Cardiac fibroblast (primary cell): ENCODE measurements at places on chromosomes 1 and 21.

GRCh38 chr1:155070158-155070621, 6.7 kb downstream of the EFNA4 start:
- no peak for DNase-seq

GRCh38 chr1:20654104-20654690, 7.0 kb downstream of the DDOST start:
- DNase-seq, result peak; percentile 22

GRCh38 chr21:17576080-17576835, 36.4 kb downstream of the BTG3 start:
- no peak for DNase-seq

DNA sequence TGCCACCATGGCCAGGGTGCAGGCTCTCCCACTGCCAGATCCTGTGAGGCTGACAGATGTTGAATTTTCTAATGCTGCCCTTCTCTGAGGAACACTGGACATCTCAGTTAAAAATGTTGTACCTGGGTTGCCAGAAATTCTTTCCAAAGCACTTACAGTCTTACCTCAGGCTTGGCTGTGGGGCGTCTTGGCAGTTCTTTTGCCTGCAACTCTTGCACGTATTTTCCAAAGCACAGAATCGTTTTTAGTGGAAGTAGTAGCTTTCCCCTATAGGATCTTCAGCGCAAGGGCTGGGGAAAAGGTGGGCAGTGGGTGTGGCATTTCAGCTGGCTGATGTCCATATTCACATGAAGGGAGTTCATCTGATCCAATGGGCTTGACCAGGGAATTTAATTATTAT, 53.9 kb downstream of the EDN2 start:
- no peak for DNase-seq

- DNase-seq, result peak; percentile 25
Measured at GRCh38 chr1:23742670-23743286, 493 bp upstream of the ELOA start.

- DNase-seq, result peak; percentile 32
Measured at GRCh38 chr1:60833173-60833572, 249.2 kb upstream of the NFIA start.

DNA sequence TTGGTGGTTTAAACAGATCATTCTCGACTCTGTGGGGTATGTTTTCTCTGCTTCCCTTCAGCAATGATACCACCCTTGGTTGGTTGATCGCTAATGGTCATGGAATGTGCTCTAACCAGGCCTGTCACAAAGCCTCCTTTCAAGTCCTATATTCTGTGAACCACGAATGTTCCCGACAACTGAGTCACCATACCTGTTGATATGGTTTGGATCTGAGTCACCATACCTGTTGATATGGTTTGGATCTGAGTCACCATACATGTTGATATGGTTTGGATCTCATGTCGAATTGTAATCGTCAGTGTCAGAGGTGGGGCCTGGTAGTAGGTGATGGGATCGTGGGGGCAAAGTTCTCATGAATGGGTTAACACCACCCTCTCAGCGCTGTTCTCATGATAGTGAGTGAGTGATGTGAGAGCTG, 10.2 kb upstream of the CAMK2N1 start:
- peak; percentile 15 for DNase-seq

GRCh38 chr1:22916471-22916820, 56.2 kb downstream of the LACTBL1 start:
- no peak for DNase-seq

DNA sequence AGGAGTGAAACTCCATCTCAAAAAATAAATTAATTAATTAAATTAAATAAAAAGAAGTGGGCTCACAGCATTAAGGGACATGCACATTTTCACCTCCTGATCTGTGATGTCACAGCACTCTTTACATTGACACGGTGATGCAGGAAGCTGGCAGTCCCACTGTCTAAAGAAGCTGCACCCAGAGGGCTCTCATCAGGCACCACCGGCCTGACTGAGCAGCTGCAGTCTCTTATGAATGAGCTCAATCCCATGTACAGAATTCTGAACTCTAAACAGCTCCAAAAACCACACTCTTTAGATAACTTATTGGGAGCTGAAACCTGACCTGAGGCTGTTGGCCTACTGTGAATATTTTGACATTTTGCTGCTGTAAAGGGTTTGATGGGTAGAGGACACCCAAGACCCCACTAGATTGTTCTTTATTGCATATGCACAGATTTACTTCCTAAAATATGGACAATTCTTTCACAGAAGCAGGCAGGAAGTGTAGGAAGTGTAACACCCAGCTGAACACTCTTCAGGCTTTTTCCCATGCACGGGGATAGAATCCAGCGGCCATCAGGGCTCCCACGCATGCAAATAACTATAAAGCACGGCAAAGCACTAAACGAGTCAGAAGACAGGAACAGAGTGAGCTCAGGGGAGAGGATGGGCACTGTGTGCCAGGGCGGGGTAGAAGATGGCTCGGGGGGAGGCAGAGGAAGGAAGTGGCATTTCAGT, 46.2 kb downstream of the L1TD1 start:
- DNase-seq, result no peak

DNA sequence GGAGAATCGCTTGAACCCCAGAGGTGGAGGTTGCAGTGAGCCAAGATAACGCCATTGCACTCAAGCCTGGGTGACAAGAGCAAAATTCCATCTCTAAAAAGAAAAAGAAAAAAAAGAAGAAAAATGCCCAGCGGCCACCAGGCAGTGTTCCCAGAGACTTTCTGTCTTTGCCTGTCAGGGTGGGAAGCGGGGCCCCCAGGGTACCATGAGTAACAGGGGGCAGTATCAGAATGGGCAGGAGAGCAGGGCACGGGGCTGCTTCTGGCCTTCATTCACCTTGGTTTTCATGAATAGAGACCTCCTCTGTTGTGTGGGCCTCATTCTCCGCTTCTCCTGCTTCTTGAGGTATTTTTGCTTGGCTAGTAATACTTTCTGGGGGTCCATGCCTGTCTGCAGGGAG, 20.4 kb downstream of the SLC26A9 start:
- DNase-seq, result no peak

DNA sequence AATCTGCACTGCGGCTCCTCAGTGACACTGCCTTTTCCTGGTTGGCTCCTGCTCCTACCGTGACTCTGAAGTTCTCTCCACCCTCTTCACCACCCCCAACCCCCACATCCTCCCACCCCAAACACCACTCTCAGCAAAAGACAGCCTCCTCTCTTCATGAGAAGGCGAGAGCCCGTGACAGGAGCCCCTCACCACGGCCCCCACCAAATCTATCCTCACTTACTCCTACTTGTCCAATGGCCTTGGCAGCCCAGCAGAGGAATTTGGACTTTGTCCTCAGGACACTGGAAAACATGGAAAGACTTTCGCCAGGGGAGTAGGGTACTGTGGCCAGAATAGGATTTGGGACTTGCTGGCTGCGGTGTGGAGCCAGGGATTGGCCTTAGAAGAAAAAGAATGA, 6.9 kb downstream of the TMEM125 start:
- DNase-seq, result no peak

- no peak for DNase-seq
Measured at GRCh38 chr1:29467989-29468900, 231.9 kb downstream of the PTPRU start.

- DNase-seq, result peak; percentile 55
Measured at GRCh38 chr21:14533499-14534428, 12.4 kb downstream of the SAMSN1 start.

DNA sequence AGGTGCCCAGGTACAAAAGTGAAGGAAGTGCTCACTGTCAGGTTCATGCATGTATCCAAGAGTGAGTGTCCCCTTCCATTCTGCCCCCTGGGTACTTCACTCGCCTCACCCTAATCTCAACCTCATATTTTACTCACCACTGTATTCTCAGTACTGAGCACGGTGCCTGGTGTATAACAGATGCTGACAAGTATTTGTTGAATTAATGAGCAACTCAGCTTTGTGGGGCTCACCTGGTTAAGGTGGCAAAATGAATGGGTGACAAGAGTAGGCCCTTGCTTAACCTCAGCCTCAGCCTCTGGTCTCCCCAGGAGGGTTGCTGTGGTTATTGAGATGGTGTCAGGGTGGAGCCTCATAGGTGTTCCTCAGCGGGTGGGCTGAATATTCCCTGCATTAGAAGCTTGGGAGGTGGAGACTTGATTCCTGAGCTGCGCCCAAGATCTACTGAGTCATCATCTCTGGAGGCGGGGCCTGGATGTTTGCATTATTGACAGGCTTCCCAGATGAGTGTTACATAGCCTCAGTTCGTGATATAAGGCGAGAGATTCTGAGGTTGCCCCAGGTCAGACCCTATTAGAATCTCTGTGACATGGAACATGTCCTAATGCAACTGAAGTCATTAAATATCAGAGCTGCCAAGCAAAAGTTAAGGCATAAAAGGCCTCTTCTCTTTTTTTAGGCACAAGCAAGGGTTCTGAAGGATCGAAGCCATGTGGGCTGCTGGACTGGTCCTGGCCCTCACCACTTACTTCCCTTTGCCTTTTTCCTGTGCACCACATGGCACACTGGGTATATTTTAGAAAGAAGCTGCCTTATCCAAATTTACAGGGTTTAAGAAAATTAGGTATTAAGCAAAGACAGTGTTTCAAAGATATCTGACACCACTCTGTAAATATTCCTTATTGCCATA, 39.2 kb downstream of the SYT6 start:
- DNase-seq, result no peak

- no peak for DNase-seq
Measured at GRCh38 chr1:187893471-187893870, 1064.7 kb downstream of the PLA2G4A start.

DNA sequence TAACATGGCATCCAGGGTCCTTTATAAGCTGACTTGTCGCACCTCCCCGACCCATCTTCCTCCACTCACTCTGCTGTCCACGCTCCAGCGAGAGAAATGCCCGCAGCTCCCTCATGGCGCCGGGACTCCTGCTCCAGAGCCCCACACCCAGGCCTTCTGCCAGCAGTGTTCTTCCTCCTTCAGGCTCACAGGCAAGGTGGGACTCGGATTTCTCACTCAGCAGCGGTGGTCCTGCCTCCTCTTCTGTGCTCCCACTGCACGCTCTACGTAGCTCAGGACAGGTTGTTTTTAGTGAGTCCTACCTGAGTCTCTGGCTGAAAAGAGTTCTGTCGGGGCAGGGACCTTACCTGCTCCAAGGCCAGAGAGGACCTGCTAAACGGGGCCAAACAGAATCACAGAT, 11.2 kb downstream of the THEMIS2 start:
- DNase-seq, result no peak

GRCh38 chr1:156319664-156320063, 18.4 kb downstream of the CCT3 start:
- peak; percentile 62 for DNase-seq

GRCh38 chr1:119475866-119476439, 31.1 kb upstream of the HSD3B1 start:
- peak; percentile 45 for DNase-seq
